ENCODE measurements at places on chromosomes 3 and 15. TPM values are rescaled to one million over a fixed set of nuclear protein-coding genes. Genes with fewer than 3 reads are reported as not detected.

Gene GOLGA8S
- total RNA-seq, result 0.57 TPM

DNA sequence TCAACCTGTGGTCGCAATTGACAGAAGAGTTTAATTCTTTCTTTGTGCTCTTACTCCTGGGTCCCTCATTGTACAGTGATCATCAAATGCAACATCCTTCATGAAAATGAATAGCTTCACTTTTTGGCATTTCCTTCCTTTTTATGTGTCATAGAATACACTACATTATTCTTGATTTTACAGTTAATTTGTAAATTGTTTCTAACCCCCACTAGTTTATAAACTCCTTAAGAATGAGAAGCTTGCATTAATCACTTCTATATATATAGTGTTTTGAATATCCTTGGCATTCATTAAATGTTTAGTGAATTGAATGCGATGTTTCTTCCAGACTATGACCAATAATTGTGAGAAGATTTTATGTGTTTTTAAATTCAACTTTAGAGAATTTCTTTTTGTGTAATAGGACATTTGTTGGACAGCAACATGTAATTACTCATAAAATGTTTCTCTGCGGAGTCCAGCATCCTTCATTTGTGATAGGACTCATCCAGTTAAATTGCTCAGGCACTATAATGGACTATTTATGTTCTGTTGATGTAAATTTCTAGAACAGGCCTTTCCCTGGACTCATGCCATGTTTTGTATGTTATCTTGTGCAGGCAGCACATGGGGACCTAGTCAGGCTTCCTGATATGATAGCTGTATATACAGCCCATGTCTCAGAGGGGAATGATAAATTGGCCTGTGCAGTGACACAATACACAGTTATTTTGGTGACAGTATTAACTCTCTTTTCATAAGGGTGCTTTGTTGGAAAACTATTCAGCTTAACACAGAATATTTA lies 51.3 kb downstream of the MBNL1 start:
- peaks cover 55% of the 10 kb centered on the region for H3K4me1 ChIP-seq
- peak overlapping the region; percentile 20 for H3K27ac ChIP-seq
- no peaks in the 10 kb centered on the region for H3K27me3 ChIP-seq
- H3K36me3 ChIP-seq, result no peaks in the 10 kb centered on the region

DNA sequence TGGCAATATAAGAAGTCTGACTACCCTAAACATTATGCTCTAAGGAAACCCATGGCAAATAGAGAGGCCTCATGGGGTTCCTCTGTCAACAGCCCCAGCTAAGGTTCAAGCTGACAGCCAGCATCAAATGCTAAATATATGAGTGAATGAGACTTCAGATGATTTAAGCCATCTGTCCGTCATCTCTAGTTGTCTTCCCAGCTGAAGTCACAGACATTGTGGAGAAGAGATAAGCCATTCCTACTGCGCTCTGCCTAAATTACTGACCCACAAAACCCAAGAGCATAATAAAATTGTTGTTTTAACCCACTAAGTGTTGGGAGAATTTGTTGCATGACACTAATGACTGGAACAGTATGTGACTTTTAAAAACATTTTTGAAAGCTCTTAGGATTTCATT lies 87.3 kb upstream of the IGSF10 start:
- H3K4me1 ChIP-seq, result no peaks in the 10 kb centered on the region
- no peaks in the 10 kb centered on the region for H3K27me3 ChIP-seq
- H3K4me3 ChIP-seq, result no peak overlapping the region
- no peaks in the 10 kb centered on the region for H3K36me3 ChIP-seq

- H3K27me3 ChIP-seq, result no peaks in the 10 kb centered on the region
- no peak overlapping the region for H3K4me3 ChIP-seq
- H3K27ac ChIP-seq, result no peak overlapping the region
These were observed 134.2 kb upstream of the NSMCE3 start for GRCh38 chr15:29403772-29404171.

DNA sequence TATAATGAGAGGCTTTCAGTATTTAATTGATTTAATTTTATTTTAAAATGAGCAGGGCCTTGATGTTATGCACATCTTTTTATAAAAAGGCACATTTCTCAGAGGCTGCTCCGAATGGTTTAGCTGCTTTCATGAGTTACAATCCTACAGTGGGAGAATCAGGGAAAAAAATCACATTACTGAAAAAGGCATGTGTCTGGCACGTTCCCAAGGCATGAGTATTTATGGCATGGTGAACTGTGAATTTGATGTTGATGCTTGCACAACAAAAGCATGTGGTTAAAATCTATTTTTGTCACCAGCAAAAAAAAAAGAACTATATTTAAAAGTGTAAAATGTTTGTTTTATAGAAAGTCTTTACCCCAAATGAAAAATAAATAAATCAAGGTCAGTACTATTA lies 485.2 kb upstream of the ROBO2 start:
- DNase-seq, result no peak
- H3K27ac ChIP-seq, result no peak overlapping the region
- H3K4me1 ChIP-seq, result no peaks in the 10 kb centered on the region
- no peak overlapping the region for H3K4me3 ChIP-seq
- no peaks in the 10 kb centered on the region for H3K27me3 ChIP-seq

DNA sequence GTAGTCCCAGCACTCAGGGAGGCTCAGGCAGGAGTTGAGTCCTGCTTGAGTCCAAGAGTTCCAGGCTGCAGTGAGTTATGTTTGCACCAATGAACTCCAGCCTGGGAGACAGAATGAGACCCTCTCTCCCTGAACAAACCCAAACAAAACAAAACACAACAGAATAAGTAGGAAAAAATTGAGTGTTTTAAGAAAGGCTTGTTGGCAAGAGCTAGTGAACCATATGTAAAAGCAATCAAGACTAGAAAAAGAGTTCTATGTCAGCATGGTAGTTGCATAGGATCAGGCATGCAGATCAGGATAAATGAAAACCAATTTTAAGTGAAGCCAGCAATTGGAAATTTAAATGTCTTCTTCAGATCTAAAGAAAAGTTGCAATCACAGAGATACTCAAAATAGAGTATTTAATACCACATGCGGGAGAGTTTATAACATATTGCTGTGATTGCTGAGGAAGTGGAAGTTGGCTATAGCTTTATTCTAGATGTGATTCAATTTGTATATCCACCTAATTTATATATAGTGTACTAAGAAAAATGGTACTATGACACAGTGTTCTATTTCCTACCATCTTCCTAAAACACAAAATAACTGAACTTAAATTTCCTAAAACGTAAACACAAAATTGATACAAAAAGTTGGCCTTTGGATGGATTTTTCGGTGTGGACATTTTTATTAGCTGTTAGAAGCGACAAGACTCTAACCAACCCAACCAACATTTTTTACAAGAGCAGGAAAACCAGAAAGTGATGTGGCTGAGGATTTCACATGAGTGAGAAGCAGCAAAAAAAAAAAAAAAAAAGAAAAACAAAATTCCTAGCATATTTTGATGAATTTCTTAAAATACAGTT lies 101.9 kb upstream of the ROBO1 start:
- no peak for DNase-seq
- H3K27ac ChIP-seq, result no peak overlapping the region
- no peaks in the 10 kb centered on the region for H3K27me3 ChIP-seq
- no peak overlapping the region for H3K4me3 ChIP-seq

- H3K4me1 ChIP-seq, result no peaks in the 10 kb centered on the region
- DNase-seq, result no peak
- no peak overlapping the region for H3K4me3 ChIP-seq
- H3K27me3 ChIP-seq, result no peaks in the 10 kb centered on the region
- H3K27ac ChIP-seq, result no peak overlapping the region
These were observed 421.1 kb downstream of the PLOD2 start for GRCh38 chr3:145739926-145740325.

DNA sequence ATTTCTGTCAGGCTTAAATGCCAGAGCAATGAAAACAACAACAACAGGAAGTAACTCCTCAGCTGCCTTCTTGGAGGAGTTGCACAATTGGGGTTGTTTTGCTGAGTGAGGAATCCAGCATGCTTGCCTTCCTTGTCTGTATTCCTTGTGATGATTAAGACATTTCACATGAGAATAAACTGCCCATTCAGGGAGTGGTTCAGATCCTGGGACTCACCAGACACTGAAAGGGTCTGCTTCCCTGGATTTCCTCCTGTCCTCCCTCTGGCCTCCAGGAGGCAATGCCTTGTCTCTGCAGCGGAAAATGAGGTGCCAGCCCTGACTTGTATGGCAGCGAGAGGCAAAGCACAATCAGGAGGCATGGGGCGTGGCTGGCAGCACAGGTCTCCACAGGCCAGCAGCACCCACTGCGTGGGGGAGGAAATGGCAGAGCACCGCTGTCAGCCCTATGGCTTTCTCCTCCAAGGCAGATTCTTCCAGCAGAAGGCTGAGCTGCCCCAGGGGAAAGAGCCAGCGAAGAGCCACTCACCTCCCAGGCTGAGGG lies 41.5 kb downstream of the RBP2 start:
- no peak for DNase-seq
- no peaks in the 10 kb centered on the region for H3K4me1 ChIP-seq
- H3K4me3 ChIP-seq, result no peak overlapping the region
- H3K36me3 ChIP-seq, result no peaks in the 10 kb centered on the region
- no peaks in the 10 kb centered on the region for H3K27me3 ChIP-seq
- no peak overlapping the region for H3K27ac ChIP-seq

DNA sequence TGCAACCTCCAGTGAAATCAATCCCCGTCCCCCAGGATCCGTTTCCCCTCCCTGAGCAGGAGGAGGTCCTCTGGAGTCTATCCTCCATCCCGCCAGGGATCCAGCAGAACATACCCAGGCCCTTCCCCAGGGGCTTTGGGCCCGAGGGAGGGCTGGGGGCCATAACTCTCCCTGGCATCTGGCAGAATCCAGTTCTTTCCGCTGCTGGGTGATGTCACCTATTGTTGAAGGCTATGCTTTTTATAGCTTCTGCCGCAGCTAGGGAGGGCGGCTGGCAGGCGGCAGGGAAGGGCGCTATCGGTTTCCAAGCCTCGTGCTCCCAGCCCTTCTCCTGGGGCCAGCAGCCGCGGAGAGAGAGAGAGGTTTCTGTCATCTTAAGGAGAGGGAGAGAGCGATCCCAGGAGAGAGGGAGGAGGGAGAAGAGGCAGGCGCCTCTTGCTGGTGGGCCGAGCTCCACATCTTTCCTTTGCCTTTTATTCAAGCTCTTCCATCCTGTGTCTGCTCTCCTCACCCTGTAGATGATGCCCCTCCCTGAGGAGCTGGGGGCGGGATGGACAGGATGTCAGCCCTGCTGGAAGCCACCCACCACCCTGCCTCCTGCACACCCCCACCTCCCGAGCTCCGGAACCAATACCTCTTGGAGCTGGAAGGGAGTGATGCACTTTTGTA lies 120.1 kb downstream of the ANP32A start:
- DNase-seq, result no peak
- H3K4me3 ChIP-seq, result no peak overlapping the region
- H3K27ac ChIP-seq, result no peak overlapping the region
- no peaks in the 10 kb centered on the region for H3K4me1 ChIP-seq
- no peaks in the 10 kb centered on the region for H3K27me3 ChIP-seq
- no peaks in the 10 kb centered on the region for H3K36me3 ChIP-seq

DNA sequence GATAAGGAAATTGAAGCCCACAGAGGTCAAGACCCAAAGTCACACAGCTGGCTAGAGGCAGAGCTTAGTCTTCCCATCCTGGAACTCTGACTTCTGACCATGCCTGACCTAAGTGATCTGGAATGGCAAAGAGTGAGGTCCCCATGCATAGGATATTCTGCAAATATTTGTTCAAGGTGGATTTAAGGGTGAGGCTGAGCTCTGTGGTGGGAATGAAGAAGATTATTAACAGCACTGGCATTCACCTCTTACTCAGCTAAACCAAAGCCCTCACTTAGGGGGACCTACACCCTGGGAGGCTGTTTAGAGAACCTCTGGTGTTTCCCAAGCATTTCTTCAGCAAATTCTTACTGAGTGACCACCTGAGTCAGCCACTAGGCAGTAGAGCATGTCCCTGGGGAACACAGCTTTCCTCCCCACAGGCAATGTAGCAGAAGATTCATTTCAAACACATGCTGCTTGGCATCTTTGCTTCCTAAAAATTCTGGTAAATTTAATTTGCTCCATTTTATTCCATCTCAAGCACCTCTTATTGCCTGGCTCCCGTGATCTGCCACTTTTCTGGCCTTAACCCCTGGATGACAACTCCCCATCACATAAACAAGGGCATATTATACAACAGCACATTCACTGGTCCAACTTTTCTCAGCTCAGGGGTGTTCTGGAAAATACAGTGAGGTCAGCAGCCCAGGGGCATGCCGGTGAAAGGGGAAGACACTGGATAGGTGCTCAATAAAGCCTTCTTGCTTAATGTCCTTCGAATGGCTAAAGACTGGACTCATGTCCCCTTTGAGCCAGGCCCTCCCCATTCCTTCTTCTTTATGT lies 176.0 kb downstream of the ABHD5 start:
- no peak for DNase-seq
- H3K4me3 ChIP-seq, result no peak overlapping the region
- H3K36me3 ChIP-seq, result no peaks in the 10 kb centered on the region
- no peaks in the 10 kb centered on the region for H3K4me1 ChIP-seq
- no peak overlapping the region for H3K27ac ChIP-seq
- H3K27me3 ChIP-seq, result no peaks in the 10 kb centered on the region

GRCh38 chr3:19365471-19365870 lies 217.2 kb downstream of the KCNH8 start:
- no peak for DNase-seq
- H3K4me3 ChIP-seq, result no peak overlapping the region
- no peaks in the 10 kb centered on the region for H3K4me1 ChIP-seq
- H3K36me3 ChIP-seq, result no peaks in the 10 kb centered on the region

DNA sequence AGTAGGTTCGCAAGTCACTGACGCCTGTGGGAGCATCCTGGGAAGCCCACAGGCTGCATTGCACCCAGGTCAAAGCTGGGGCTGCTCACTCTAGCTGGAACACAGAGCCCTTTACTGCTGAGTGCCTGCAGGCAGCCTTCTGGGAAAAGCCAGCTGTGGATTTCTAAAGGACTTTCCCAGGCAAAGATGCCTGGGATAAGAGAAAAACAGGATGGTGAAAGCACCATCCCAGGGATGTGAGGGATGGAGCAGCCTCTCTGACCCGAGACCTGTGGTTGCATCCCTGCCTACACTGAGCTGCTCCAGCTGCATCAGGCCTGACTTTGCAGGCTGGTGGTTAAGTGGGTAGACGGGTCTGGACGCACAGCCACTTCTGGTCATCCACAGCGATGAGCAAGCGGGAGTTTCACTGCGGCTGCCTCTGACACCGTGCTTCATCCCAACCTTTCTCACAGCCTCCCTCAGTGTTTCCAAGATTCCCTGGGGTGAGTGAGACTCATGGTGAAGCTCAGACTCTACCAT lies 52.5 kb upstream of the AMOTL2 start:
- no peaks in the 10 kb centered on the region for H3K4me1 ChIP-seq
- no peak for DNase-seq
- no peak overlapping the region for H3K27ac ChIP-seq
- no peaks in the 10 kb centered on the region for H3K36me3 ChIP-seq

DNA sequence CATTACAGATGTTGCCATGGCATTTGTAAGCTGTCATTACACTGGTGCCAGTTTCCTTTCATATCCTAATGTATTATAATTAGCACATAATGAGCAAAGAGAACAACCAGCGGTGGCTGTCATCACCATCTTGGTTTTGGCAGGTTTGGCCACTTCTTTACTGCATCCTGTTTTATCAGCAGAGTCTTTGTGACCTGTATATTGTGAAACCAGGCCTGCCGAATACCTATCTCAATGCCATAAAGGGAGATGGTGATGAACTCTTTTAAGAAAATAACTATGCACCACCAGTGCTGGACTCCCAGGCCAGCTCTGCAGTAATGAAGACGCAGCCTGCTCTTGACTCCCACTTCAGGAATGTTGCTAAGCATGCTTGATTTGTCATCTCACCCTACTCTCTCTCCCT lies 458.1 kb upstream of the NR2F2 start:
- no peak for DNase-seq
- peaks cover 14% of the 10 kb centered on the region for H3K4me1 ChIP-seq
- H3K4me3 ChIP-seq, result no peak overlapping the region
- no peaks in the 10 kb centered on the region for H3K36me3 ChIP-seq
